ENCODE measurements at places on chromosomes 2 and 18.

DNA sequence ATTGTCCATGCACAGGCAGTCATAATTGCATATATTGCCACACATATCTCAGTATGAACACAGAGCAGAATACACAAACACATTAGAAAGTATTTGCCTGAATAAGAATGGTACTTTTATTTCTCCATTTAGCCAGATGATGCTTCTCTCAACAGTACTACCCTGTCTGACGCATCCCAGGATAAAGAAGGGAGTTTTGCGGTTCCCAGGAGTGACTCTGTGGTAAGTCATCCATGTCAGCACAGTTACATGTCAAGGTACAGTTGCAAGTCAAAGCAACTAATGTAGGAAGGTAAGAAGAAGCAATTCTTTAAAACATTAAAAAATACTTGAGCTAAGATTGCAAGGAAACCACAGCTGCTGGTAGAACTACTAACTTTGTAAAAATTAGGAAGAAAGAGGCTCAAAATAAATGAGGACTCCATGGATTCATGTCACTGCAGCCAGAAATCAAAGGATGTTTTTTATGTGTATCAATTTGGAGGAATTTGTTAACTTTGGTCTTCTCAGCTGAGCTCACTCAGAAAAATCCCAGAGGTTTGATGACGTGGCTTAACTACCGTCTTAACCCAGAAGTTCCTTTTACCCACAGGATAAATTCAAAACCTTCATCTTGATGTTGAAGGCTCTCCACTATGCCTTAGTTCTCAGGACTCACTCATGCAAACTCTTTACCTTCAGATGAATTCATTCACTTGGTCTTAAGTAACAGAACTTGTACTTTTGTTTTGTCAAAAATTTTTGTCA lies 130.3 kb downstream of the ARHGAP28 start:
- no peak for DNase-seq

GRCh38 chr2:26235089-26235488 lies 9.3 kb downstream of the HADHA start:
- DNase-seq, result no peak

DNA sequence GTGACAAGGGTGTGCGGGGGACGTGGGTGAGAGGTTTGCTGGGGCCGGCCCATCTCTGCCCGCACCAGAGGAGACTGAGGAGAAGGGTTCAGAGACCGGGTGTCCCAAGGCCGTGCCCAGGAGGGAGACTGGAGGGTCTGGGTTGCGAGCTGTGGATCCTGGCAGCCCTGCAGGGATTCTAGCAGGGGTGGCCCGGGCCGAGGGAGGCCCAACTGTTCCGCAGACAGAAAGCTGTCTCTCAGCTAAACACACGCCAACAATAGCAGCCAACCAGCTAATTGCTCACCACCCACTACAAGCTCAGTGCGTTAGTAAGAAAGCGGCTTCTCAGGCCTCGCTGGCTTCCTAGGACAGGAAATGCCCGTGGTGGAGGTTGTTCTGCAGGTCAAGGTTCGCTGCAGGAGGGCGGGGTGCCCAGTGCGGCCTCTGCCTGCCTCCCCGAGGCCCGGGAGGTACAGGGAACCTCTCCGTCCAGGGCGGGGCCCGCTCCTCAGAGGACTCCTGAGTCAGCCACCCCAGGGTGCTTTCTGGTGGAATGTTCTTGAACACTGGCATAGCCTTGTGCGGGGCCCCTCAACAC lies 282.0 kb upstream of the PXDN start:
- DNase-seq, result no peak

- no peak for DNase-seq
Measured at GRCh38 chr2:85234868-85235267, 92.9 kb downstream of the TGOLN2 start.

GRCh38 chr2:148531669-148532428 lies 112.7 kb upstream of the EPC2 start:
- no peak for DNase-seq

GRCh38 chr2:84158605-84159004 lies 300.5 kb downstream of the SUCLG1 start:
- no peak for DNase-seq

GRCh38 chr2:17059458-17059857 lies 393.8 kb upstream of the CYRIA start:
- no peak for DNase-seq

- no peak for DNase-seq
Measured at GRCh38 chr2:217952409-217952808, 50.4 kb downstream of the TNS1 start.
